ENCODE measurements at places on chromosomes 16 and 17.

DNA sequence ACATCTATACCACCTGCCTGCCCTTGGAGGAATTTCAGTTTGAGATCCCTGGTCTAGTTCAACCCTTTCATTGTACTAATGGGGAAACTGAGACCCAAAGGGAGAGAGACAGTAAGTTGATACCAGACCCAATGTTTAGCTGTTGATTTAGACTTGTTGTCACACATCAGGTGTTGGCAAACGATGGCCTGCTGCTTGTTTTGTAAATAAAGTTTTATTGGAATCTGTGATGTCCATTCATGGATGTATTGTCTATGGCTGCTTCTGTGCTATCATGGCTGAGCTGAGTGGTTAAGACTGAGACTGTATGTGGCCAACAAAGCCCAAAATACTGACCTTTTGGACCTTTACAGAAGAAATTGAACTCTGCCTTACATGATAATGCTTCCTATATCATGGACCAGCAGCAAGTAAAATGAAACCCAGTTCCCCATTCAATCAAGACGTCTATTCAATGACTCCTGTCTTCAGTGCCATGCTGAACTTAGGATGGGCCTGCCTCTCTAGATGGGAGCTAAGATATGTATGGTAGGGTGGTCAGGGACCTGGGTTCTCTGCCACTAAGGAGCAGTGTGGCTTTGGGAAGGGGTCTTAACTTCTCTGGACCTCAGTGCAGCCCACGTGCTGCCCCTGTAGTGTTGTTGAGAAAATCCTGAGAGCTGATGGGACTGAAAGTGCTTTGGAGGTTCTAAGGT lies 111.0 kb downstream of the IRX5 start:
- DNase-seq, result no peak

DNA sequence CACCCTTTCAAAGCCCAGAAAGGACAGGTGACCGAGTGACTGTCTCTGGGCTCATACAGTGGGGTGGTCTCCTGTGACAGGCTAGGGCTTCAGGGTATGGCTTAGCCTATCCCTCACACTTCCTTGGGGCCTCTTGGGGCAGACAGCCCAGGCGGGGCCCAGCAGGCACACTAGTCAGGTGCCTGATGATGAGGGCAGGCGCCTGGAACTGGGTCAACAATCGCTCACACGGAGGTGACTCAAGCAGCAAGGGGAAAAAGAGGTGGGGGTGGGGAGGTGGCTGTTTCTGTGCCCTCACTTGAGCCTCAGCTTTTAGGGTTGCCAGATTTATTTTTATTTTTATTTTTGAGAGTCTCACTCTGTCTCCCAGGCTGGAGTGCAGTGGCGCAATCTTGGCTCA lies 6.4 kb upstream of the GRN start:
- no peak for DNase-seq

DNA sequence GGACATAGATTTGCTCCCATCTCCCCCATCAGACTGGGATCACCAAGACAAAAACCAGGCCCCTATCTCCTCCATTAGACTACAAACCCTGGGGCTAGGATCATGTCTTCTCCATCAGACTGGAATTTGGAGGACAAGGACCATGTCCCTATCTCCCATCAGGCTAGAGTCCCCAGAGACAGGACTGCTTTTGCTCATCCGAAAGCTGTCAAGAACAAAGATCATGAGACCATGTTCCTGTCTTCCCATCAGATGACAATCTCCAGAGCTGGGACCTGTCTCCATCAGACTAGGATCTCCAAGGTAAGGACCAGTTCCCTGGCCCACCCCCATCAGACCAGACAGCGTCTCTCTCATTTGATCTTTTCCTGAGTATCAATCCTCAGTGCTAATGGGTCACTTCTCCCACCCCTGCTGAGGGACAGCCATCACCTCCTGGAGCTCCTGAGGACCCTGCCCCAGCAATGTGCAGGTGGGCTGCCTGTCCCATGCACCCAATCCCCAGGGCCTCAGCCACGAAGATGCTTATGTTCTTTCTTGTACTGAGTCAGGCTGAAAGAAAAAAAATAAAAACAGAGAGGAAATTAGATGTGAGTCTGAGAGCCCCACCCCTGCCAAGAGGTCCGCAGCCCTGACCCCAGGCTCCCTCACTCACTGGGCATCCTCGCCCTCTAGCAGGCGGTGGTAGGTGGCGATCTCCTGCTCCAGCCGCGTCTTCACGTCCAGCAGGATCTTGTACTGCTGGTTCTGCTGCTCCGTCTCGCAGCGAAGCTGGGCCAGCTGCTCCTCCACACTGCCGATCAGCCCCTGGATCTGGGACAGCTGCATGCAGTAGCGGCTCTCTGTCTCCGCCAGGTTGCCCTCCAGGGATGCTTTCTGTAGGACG lies 90.3 kb downstream of the GOSR1 start:
- no peak for DNase-seq

DNA sequence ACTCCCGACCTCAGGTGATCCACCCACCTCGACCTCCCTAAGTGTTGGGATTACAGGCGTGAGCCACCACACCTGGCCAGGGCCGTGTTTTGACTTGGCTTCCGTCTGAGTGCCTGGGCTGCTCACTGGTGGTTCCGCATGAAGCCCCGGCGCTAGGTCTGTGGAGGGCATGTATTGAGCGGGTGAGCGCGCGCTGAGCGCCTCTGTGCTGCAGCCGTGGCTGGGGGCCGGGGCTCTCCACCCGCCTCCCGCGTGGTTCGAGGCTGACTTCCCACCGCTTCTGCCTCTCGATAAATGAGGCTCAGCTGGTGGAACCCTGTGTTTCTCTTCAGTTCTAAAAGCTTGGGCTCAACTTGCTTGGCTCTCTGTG lies 38.9 kb upstream of the ATP2A3 start:
- no peak for DNase-seq

DNA sequence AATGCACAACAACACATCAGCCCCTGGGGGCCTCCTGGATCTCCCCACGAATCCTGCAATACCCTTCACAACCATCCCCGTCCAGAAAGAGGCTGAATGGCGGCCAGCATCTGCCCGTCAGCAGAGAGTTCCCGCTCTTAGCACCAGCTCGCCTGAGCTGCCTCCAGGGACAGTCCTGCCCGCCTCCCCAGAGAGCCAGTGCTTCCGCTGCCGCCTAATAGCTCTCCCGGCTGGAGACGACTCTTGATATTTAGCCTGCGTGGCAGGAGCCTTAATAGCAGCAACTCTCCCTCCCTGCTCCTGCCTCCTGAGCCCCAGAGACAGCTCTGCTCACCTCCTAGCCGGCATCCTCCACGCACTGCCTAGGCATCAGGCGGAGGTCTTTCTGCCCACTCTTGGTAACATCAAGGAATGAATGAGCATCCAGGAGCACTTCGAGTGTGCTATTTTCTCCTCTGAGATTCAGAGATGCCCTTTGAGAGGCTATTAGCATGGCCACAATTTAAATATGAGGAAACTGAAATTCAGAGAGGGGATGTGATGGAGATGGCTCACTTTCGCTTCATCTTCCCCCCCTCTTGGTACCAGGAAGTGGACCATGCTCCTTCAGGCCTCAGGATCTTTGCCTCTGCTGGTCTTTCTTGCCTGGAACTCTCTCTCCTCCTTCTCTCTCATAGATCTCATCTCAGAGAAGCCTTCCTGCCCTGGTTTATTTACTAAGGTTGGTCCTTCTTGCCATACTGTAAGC lies 67.9 kb downstream of the RAI1 start:
- DNase-seq, result no peak

DNA sequence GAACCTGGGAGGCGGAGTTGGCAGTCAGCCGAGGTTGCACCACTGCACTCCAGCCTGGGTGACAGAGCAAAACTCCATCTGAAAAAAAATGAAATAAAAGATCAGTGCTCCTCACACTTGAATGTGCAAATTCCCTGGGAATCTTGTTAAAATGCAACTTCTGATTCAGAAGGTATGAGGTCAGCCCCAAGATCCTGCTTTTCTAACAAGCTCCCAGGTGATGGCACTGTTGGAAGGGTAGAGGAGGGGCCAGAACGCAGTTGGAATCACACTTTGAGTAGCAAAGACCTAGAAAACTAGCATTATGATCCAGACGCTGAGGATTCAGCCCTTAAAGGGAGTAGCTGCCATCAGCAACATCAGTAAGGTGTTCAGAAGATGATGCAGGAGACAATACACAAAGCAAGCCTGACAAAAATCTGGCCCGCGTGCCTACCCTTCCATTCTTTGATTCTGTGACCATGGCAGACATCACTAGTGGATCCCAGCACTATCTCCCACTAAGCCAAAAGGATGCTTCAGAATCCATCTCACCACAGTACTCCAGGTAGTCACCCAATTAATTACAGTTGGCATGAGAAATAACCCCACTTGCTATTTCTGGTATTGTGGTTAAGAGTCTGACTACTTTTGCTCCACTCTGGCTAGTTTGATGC lies 33.1 kb upstream of the MEIOC start:
- no peak for DNase-seq

DNA sequence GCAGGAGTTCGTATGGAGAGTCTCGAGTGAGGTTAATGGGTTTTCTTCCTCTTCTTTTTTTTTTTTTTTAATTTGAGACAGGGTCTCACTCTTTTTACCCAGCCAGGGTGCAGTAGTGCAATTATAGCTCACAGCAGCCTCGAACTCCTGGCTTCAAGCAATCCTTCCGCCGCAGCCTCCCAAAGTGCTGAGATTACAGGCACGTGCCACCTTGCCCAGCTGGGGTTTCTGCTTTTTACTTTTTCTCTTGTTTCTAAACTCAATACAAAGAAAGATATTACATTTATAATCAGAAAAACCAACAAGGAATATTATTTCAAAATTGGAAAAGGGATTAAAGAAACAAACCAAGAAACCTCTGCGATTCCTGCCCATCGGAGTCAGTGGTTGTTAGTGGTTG lies 175.9 kb downstream of the SEC14L1 start:
- no peak for DNase-seq

DNA sequence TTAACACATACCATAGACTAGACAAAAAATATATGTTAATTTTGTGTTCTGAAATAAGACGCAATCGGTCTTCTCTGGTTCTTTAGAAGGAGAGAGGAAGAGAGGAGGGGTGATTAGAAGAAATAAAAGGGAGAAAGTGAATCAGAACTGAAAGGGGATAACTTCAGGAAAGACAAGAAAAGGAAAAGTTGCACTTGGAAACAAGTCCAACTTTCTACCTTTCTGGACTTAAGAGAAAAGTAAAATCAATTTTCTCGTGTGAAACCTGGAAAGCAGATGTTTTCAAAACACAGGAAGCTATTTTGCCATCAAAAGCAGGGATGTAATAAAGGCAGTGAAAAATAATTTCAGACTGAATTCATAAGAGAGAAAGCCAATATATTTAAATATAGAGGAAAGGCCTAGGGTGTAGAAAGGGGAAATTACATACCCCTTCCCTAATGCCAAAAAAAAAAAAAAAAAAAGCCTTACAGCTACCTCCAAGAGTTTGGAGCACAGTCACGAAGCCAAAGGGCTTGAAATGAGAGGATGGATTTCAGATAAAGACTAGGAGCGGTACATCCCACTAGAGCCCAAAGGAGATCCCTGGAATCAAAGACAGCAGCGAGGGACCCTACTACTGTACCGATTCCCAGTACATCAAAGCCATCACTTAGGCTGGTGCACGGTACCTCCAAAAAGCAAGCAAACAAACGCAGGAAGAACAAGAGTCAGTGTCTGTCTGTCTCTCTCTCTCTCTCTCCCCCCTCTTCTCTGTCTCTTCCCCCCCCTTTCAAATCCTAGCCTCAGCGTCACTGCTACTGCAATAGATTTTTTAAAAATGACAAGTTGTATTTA lies 12.1 kb upstream of the ZFHX3 start:
- DNase-seq, result no peak

DNA sequence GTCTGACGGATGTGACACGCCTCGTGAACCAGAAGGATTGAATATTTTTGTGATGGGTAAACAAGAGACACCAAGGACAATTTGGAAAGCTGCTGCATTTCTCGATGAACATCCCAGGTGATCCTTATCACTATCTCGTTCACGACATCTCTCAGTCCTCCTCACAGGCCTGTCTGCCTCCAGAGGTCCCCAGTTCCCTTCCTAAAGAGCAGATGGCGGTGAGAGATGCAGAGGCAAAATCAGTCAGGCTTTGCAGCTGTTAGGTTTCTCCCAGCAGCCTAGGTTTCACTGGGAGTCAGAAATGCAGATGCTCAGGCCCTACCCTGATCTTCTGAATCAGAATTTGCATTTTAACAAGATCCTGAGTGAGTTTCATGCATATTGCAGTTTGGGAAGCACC lies 23.6 kb downstream of the SCPEP1 start:
- DNase-seq, result no peak

- peak; percentile 87 for DNase-seq
These were observed 324.7 kb downstream of the SEC14L1 start for GRCh38 chr17:77465358-77466041.

- DNase-seq, result no peak
These were observed 96.8 kb downstream of the PGS1 start for GRCh38 chr17:78475211-78475610.

DNA sequence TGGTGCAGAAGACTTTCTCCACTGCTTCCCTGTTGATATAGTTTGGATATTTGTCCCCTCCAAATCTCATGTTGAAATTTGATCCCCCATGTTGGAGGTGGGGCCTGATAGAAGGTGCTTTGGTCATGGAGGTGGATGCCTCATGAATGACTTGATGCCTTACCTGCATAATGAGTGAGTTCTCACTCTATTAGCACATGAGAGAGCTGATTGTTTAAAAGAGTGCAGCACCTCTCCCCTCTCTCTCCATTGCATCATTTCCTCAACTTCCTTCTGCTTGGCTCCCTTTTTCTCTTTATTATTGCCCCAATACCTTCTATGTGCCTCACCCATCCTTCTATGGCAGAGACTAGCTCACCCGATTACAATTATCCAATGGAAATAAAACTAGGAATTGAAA lies 90.8 kb upstream of the COX10 start:
- DNase-seq, result no peak

GRCh38 chr16:84925092-84925772 lies 86.1 kb downstream of the ZDHHC7 start:
- DNase-seq, result peak; percentile 84

GRCh38 chr16:51031598-51031997 lies 119.5 kb downstream of the SALL1 start:
- no peak for DNase-seq

GRCh38 chr16:26795184-26795583 lies 271.5 kb upstream of the C16orf82 start:
- no peak for DNase-seq

- no peak for DNase-seq
These were observed 479 bp downstream of the IRX6 start for GRCh38 chr16:55324285-55325079.

DNA sequence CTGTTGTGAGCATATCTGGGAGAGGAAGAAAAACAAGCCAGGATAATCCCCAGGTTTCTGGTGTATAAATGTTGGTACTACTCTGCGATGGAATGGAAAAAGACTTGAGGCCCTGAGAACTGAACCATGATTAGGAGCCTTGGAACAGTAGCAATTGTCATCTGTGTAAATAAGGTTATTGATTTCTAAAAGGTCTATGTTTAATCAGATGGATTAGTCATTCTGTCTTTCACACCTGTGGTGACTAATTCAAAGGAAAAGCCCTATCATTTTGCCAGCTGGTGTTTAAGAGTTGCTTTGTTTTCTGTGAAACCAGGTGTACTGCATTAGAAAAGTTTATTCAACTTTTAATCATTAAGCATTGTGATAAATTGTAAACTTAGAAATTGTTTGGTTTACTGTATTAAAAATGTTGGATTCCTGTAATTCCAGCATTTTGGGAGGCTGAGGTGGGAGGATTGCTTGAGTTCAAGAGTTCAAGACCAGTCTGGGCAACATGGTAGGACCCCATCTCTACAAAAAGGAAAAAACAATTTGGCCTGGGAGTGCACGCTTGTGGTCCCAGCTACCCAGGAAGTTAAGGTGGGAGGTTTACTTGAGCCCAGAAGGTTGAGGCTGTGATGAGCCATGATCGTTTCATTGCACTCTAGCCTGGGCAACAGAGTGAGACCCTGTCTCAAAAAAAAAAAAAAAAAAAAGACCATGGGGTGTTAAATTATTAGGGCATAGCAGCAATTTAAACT lies 29.0 kb upstream of the KPNB1 start:
- DNase-seq, result no peak

GRCh38 chr17:77253611-77254051 lies 112.9 kb downstream of the SEC14L1 start:
- DNase-seq, result no peak
